Right ventricle myocardium inferior (tissue), 1 donor: ENCODE measurements at places on chromosomes 7 and 10. TPM values are rescaled to one million over a fixed set of nuclear protein-coding genes. Genes with fewer than 3 reads are reported as not detected.

Gene ITIH5
- 10.3 TPM for total RNA-seq

Gene FGFR2
- 0.70 TPM for total RNA-seq

Gene CTAGE8
- total RNA-seq = 0.22 TPM

Gene NPY4R2
- total RNA-seq = not detected

Gene ZPBP
- not detected for total RNA-seq

Gene TMED4
- 49.7 TPM for total RNA-seq

Gene SEMA3C
- total RNA-seq = 67.8 TPM

Gene ACHE
- 0.73 TPM for total RNA-seq

Gene PRLHR
- total RNA-seq = not detected

Gene GARIN1A
- 1.8 TPM for total RNA-seq

Gene ETV1
- 27.9 TPM for total RNA-seq

Gene OGDHL
- 1.9 TPM for total RNA-seq

Gene GNGT1
- not detected for total RNA-seq

Gene GPR158
- total RNA-seq = not detected

Gene ZC3HAV1L
- total RNA-seq = 4.0 TPM

Gene NKX1-2
- not detected for total RNA-seq

Gene IL6
- total RNA-seq = 0.60 TPM

Gene CLDN3
- total RNA-seq = not detected

Gene TMEM196
- total RNA-seq = not detected

Gene PHTF2
- 21.5 TPM for total RNA-seq

Gene SLC26A3
- not detected for total RNA-seq

Gene ST8SIA6
- 9.3 TPM for total RNA-seq

Gene TBXAS1
- total RNA-seq = 6.0 TPM

Gene FBH1
- total RNA-seq = 78.1 TPM

Gene FAM131B
- total RNA-seq = 0.73 TPM

Gene CLDN4
- total RNA-seq = not detected

Gene PNLIPRP2
- not detected for total RNA-seq

Gene PTF1A
- not detected for total RNA-seq

Gene OR9A2
- not detected for total RNA-seq
